Pulmonary artery endothelial cell (primary cell): ENCODE measurements at places on chromosomes 16 and 17.

DNA sequence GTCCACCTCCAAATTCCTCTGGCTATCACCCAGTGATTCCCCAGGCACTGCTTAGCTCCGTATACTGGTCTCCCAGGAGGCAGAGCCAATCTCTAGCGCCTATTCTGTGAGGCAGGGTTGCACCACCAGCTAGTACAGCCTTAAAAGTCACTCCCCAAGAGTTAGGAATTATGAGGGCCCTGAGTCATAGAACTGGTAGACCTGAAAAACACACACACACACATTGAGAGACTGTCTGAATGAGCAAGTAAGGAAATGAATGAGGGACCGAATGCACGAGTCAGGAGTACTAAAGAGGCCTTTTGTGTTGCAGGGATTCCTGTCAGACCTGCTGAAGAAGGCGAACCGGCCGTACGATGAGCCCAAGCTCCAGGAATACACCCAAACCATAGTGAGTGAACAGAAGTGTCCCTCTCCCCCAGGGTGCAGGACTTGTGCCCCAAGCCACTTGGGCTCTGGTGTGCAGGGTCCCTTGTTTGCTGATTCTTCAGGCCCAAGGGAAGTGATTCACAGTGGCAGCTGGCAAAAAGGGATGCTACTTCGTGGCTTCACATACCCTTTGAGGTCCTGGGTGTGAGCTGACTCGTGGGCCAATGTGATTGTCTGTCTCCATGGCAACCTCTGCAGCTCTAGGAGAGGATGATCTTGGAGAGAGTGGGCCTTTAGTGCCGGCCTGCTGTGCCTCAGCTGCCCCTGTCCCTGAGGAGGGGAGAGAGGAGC lies 24.7 kb downstream of the CALB2 start:
- no peak for DNase-seq

- no peak for DNase-seq
Measured at GRCh38 chr17:40090237-40091119, 9.9 kb downstream of the NR1D1 start.

GRCh38 chr16:3035972-3036725 lies 595 bp downstream of the BICDL2 start:
- DNase-seq, result no peak

- DNase-seq, result no peak
Measured at GRCh38 chr17:73286863-73287296, 24.9 kb downstream of the CDC42EP4 start.

DNA sequence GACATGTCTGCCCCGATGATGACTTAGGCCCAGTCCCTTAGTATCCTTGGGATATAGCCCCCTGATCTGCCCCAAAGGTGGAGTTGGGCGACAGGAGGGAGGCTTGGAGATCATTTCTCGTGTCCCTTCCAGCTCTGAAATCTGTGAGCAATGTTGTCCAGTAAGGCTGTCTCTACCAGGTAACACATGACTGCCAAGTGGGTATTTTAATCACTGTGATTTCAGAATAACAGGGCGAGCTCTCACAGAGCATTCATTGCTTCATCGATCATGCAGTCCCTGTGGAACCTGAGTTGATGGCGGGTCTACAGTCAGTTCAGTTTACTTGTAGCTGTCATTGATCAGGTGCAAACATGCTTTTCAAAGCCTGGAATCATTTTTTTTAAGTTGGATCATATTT lies 39.2 kb downstream of the KSR1 start:
- DNase-seq, result no peak

GRCh38 chr16:82400046-82400445 lies 226.7 kb upstream of the CDH13 start:
- DNase-seq, result no peak

- no peak for DNase-seq
Measured at GRCh38 chr17:83075270-83075880, 4.0 kb upstream of the METRNL start.

- DNase-seq, result no peak
Measured at GRCh38 chr16:62665269-62665668, 629.0 kb upstream of the CDH8 start.

DNA sequence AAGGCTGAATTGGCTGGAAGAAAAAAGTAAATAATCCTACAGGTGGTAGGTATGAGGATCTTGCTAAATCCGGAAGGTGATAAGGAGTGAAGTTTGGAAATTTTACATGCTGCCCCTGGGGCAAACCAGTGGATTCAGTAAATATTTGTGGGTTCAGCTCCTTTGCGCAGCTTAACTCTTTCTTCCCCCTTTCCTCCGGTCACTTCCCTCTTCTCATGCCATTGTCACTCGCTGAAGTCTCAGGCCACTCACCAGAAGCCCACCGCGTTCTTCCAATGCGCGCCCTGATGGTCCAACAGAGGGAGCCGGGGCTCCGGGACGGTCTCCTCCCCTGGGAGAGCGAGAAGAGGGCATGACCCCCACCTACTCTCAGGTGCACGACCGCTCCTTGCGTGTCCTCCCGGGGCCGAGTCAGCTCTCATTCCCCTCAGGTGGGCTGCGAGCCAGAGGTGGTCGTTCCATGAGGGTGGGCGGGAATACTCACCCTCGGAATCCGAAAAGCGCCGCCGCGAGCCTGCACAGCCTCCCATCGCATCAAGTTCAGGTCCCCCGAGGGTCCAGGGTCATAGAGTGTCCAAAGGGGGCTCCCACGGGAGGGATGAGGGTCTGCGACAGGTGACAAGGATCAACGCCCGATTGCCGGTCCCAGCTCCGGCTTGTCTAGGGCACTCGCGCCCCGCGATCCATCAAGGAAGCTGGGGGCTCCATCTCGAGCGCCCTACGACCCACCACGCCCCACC lies 474 bp downstream of the CLN3 start:
- no peak for DNase-seq
